Epithelial cell of umbilical artery (primary cell): ENCODE measurements at places on chromosomes 13 and 19. TPM values are rescaled to one million over a fixed set of nuclear protein-coding genes. Genes with fewer than 3 reads are reported as not detected.

The KL gene
- 0.15 TPM in 1 of 2 replicates, not detected in the other for total RNA-seq

The CD37 gene
- not detected in 2 replicates for total RNA-seq

The ZNF793 gene
- total RNA-seq, result under 0.01 and 0.15 TPM in 2 replicates

The FLT3LG gene
- 0.32 and 1.8 TPM in 2 replicates for total RNA-seq

The SERP2 gene
- 1.3 and 1.4 TPM in 2 replicates for total RNA-seq

The ZNF490 gene
- 4.5 and 7.8 TPM in 2 replicates for total RNA-seq

The ERFL gene
- not detected in 2 replicates for total RNA-seq

The SIGLEC12 gene
- total RNA-seq, result not detected in 2 replicates

The DHX34 gene
- total RNA-seq, result 6.5 and 8.7 TPM in 2 replicates

The URAD gene
- total RNA-seq, result not detected in 2 replicates

The CEACAM8 gene
- total RNA-seq, result not detected in 2 replicates

The SMIM17 gene
- total RNA-seq, result 0.32 TPM in 1 of 2 replicates, not detected in the other

The LYPD5 gene
- total RNA-seq, result 0.32 and 0.46 TPM in 2 replicates

The KPNA3 gene
- total RNA-seq, result 41.3 and 41.5 TPM in 2 replicates

The ACP7 gene
- total RNA-seq, result under 0.01 TPM in 1 of 2 replicates, not detected in the other

The OR7D2 gene
- total RNA-seq, result not detected in 2 replicates

The CYTH2 gene
- total RNA-seq, result 66.7 and 101 TPM in 2 replicates

The TMPRSS9 gene
- total RNA-seq, result not detected in 2 replicates

The CGB2 gene
- total RNA-seq, result 0.46 TPM in 1 of 2 replicates, not detected in the other

The ZNF177 gene
- 0.97 and 1.7 TPM in 2 replicates for total RNA-seq
